ENCODE measurements at places on chromosomes 11 and 22. TPM values are rescaled to one million over a fixed set of nuclear protein-coding genes. Genes with fewer than 3 reads are reported as not detected.

DNA sequence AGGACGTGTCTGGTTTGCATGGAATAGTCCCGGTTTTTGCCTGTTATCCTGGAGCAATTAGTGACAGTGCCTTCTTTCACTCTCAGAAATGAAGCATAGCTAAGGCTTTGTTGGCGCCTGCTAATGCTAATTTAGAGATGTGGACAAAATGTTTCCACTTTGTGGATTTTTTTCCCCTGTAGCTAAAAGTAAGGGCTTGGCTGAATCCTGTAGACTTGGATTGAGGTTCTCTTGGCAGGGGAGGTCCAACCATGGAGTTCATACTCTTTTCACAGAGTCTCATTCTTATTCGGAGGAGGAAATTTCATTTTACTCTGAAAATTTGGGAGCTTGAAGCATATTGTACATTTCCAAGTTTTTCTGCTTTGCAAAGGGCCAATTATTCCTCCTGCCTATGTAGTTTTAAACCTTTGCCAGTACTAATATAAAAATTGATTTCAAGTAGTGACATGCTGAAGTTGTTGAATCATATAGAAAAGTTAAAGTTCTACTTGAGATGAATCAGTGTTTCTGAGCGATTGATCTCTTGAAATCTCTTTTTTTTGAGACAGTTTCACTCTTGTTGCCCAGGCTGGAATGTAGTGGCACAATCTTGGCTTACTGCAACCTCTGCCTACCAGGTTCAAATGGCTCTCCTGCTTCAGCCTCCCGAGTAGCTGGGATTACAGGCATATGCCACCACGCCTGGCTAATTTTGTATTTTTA, 20.0 kb downstream of the PPFIA1 start:
- no peaks in the 10 kb centered on the region for H3K4me1 ChIP-seq
- no peak overlapping the region for H3K4me3 ChIP-seq
- H3K36me3 ChIP-seq, result peaks cover 2% of the 10 kb centered on the region
- H3K27ac ChIP-seq, result no peak overlapping the region
- no peak for DNase-seq

Gene MS4A3
- total RNA-seq, result not detected

DNA sequence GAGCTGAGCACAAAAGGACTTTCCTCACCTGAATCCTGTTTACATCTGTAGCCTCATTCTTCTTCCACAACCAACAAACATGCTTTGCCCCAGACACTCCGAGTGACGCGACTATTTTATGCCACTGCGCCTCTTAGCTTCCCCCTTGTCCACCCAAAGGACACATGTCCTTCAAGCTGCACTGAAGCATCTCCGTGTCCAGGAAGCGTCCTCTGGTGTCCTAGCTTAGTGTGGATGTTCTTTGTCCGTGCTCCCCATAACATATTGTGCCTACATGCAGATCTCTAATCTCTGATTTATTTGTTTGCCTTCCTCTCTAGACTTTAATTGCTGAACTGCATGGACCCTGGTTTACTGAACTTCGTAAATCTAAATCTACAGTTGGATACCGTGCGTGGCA, 20.1 kb upstream of the CECR2 start:
- H3K36me3 ChIP-seq, result no peaks in the 10 kb centered on the region
- no peak overlapping the region for H3K27ac ChIP-seq
- H3K4me1 ChIP-seq, result peaks cover 9% of the 10 kb centered on the region
- no peak for DNase-seq
- no peak overlapping the region for H3K4me3 ChIP-seq

Gene PCF11
- 79.5 TPM for total RNA-seq

DNA sequence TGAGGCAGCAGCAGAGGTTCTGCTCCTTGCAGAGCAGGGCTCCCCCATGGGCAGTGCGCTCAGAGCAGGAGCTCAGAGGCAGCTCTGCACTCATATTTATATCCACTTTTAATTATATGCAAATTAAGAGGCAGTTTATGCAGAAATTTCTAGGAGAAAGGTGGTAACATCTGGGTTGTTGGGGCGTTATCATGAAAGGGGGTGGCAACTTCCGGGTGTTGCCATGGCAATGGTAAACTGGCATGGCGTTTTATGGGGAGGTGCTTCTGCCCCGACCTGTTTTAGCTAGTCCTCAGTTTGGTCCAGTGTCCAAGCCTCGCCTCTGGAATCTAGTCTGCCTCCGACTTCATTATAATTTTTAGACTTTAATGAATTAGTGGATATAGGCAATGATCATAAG, 1191.7 kb downstream of the TBC1D22A start:
- H3K36me3 ChIP-seq, result peaks cover 3% of the 10 kb centered on the region
- no peak for DNase-seq
- no peak overlapping the region for H3K27ac ChIP-seq
- no peak overlapping the region for H3K4me3 ChIP-seq
- no peaks in the 10 kb centered on the region for H3K4me1 ChIP-seq

- H3K27me3 ChIP-seq, result peaks cover 4% of the 10 kb centered on the region
- peak overlapping the region; percentile 38 for H3K27ac ChIP-seq
- peaks cover 26% of the 10 kb centered on the region for H3K4me1 ChIP-seq
- DNase-seq, result no peak
Observed at GRCh38 chr22:32413719-32414118, 1.7 kb upstream of the RTCB start.

Gene TYR
- not detected for total RNA-seq

DNA sequence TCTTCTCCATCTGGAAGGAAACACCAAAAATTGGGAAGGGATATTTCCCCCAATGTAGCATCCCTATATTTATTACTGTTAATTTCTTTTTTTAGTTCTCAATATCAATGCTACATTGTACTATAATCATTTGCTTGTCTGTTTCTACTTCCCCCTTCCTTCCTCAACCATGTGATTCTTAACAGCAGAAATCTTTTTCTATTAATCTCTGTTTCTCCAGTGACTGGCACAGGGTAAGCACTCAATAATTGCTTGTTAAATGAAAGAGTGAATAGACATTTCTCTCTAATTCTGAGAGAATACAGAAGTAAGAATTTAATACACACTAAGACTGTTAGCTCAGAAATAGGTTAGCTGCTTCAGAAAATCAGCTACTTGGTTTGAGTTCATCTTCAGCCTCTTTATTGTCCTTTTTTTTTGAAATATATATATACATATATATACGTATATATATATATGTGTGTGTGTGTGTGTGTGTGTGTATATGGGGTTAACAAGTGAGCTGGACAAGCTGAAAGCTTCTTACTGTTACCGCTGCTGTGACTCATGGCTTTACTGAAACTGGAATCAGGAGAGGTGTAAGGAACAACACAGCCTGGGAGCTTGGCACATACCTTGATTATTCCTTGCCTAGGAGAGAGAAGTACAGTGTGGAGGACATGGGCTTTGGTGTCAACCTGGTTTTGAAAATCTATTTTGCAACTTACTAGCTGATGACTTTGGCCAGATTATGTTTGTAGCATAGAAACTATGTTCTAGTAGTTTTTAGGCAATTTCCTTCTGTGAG, 26.2 kb upstream of the PDE3B start:
- H3K36me3 ChIP-seq, result peaks cover 6% of the 10 kb centered on the region
- no peak for DNase-seq
- H3K27ac ChIP-seq, result no peak overlapping the region

Gene OR8D4
- total RNA-seq, result not detected

Data from activated T-cell treated with anti-CD3 and anti-CD28 coated beads, Interleukin-2, amount 50 U/mL, for 72 hours (primary cell).